ENCODE measurements at places on chromosomes 5 and 9. TPM values are rescaled to one million over a fixed set of nuclear protein-coding genes. Genes with fewer than 3 reads are reported as not detected.

FOXD1 gene
- 11.1 TPM for polyA plus RNA-seq

C5orf34 gene
- 8.4 TPM for polyA plus RNA-seq

- peak; percentile 69 for DNase-seq
These were observed 1.1 kb upstream of the ZSWIM6 start for GRCh38 chr5:61330845-61331406.

DNA sequence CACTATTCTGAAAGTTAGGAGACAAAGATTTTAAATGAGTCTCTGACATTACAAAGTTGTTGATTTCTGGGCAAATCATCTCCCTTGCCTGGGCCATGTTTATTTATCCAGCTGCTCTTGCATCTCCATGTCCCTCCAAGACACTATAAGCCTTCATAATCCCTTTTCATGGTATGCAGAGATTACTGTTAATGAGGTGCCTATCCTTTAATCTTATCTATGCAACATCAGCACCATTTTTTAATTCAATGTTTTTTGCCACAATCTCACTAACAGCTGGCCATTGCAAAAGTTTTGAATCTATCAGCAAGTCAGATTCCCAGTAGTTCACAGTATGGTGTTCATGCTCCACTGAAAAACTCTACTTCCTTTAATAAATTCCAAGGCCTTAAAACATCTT is 108.5 kb upstream of the PTPRD start:
- no peak for DNase-seq

DNA sequence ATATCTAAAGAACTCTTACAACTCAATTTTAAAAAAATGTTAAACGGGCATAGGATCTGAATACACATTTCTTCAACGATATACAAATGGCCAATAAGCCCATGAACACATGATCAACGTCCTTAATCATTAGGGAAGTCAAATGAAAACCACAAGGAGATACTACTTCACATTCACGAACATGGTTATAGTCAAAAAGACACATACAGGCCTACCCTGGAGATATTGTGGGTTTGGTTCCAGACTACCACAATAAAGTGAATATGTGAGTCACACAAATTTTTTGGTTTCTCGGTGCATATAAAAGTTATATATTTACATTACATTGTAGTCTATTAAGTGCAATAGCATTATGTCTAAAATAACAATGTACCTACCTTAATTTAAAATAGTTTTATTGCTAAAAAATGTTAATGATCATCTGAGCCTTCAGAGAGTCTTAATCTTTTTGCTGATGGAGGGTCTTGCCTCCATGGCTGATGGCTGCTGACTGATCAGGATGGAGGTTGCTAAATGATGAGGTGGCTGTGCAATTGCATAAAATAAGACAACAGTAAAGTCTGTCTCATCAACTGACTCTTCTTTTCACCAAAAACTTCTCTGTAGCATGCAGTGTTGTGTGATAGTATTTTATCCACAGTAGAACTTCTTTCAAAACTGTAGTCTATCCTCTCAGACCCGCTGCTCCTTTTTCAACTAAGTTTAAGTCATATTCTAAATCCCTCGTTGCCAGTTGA is 15.1 kb downstream of the AK3 start:
- DNase-seq: no peak

RHOBTB3 gene
- 78.0 TPM for polyA plus RNA-seq

DNA sequence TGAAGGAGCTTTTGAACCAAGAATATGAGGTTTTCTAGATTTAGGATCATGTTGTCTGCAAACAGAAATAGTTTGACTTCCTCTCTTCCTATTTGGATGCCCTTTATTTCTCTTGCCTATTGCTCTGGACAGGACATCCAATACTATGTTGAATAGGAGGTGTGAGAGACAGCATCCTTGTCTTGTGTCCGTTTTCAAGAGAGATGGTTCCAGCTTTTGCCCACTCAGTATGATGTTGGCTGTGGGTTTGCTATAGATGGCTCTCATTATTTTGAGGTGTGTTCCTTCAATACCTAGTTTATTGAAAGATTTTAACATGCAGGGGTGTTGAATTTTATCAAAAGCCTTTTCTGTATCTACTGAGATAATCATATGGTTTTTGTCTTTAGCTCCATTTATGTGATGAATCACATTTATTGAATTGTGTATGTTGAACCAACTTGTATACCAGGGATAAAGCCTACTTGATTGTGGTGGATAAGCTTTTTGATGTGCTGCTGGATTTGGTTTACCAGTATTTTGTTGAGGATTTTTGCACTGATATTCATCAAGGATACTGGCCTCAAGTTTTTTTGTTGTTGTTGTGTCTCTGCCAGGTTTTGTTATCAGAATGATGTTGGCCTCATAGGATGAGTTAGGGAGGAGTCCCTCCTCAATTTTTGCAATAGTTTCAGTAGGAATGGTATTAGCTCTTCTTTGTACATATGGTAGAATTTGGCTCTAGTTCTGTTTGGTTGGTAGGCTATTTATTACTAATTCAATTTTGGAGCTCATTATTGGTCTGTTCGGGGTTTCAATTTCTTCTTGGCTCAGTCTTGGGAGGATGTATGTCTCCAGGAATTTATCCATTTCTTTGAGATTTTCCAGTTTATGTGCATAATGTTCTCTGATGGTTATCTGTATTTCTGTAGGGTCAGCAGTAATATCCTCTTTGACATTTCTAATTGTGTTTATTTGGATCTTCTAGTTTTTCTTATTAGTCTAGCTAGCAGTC is 41.2 kb upstream of the IFNE start:
- DNase-seq: no peak

CYLC2 gene
- not detected for polyA plus RNA-seq

- no peak for DNase-seq
These were observed 47.7 kb downstream of the PWWP2A start for GRCh38 chr5:160071516-160071915.

- DNase-seq: no peak
These were observed 62.8 kb upstream of the PPP1R26 start for GRCh38 chr9:135416664-135417290.

DDX4 gene
- polyA plus RNA-seq: 0.12 TPM

GRCh38 chr5:1374030-1374678 is 29.3 kb upstream of the CLPTM1L start:
- DNase-seq: no peak

GRCh38 chr9:83430681-83431080 is 107.5 kb downstream of the FRMD3 start:
- no peak for DNase-seq

GRCh38 chr5:72170101-72170500 is 62.8 kb downstream of the MAP1B start:
- no peak for DNase-seq

DNA sequence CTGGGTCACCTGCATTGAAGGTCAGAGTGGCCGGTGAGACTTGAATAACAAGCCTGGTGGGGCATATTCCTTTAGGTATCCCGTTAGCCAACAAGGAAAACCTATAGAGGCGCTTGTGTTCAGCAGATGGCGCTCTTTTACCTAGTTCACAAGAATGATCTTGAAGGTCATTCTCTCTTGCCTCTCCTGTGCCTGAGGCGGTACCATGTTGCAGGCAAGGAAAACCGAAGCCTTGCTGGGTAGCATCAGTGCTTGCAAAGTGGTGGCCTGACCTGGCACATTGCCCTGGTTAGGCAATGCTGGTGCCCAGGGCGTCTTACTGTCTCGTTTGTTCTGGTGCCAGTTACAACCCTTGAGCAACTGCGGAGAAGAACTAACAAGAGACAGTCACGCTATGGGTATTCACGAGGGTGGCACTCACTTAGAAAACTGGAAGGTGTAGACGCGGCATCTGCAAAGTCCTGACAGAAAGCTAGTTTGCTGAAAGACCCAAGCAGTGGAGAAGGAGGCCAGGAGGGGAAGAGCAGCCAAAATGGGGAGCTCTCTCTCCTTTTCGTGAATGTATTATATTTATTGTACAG is 56.7 kb downstream of the AOPEP start:
- DNase-seq: peak; percentile 82

DNA sequence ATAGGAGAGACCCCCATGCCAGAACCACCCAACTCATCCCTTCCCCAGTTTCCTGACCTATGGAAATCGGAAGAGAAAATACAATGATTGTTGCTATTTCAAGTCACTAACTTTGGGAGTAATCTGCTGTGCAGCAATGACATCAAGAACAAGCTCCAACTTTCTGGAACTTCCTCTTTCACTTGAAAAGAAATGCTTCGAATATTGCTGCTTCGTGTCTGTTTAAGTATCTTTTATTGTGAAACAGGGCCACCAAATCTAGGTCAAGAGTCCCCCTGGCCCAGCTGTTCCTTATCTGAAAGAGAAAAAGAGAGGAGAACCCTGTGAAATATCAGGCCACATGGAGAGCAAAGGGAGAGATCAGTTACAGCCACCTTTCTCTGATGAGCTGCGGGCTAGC is 59.4 kb upstream of the DNAH5 start:
- DNase-seq: no peak

C5orf22 gene
- polyA plus RNA-seq: 35.3 TPM

AQP3 gene
- 30.7 TPM for polyA plus RNA-seq

ANGPTL2 gene
- 8.1 TPM for polyA plus RNA-seq

PCDHA12 gene
- polyA plus RNA-seq: 0.23 TPM

DNA sequence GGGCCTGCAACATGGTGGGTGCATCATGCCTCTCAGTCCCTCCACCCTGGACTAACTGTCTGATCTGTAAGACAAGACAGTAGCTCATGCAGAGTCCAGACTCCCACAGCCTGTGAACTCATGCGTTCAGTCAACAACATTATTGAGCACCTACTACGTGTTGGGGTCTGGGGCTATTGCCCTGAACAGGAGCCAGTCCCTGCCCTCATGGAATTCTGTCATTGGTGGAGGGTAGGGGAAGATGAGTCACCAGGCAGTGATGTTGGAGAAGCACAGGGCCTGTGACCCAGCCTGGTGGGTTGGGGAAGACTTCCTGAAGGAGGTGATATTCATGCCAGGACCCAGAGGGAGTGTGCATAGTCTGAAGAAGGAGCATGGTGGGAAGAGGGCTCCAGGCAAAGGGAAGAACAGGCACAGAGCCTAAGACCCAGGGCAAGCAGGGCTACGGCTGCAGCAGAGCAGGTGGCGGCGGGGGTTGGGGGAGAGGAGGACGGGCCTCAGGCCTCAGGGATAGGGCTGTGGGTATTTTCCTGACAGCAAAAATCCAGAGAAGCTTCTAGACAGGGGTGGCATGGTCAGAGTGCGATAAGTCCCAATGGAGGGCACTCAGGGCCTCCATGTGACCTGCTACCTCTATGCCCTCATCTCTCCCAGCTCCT is 26.7 kb upstream of the PSD2 start:
- DNase-seq: no peak

BTNL3 gene
- not detected for polyA plus RNA-seq

- DNase-seq: no peak
These were observed 53.0 kb downstream of the ENTREP1 start for GRCh38 chr9:69377981-69378380.
